ENCODE measurements at places on chromosomes 1 and 21.
A peak's percentile ranks its signal among the peaks of the same experiment; 100 is the strongest.

GRCh38 chr1:169460191-169460833, 25.4 kb downstream of the SLC19A2 start:
- DNase-seq: no peak

GRCh38 chr1:217273866-217274265, 357.0 kb downstream of the GPATCH2 start:
- no peak for DNase-seq

DNA sequence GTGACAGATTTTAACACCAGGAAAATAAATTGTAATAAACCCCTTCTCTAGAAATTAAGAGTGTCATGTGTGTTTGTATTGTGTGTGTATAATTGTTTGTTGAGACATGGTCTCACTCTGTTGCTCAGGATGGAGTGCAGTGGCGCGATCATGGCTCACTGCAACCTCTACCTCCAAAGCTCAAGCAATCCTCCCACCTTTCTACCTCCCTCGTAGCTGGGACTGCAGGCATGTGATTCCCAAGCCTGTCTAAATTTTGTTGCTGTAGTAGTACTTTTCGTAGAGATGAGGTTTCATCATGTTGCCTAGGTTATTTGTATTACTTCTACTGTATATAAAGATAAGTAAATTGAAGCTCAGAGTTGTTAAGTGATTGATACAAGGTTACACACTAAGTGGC, 68.5 kb upstream of the RAVER2 start:
- DNase-seq: no peak

GRCh38 chr1:93501399-93501798, 53.5 kb downstream of the FNBP1L start:
- no peak for DNase-seq

DNA sequence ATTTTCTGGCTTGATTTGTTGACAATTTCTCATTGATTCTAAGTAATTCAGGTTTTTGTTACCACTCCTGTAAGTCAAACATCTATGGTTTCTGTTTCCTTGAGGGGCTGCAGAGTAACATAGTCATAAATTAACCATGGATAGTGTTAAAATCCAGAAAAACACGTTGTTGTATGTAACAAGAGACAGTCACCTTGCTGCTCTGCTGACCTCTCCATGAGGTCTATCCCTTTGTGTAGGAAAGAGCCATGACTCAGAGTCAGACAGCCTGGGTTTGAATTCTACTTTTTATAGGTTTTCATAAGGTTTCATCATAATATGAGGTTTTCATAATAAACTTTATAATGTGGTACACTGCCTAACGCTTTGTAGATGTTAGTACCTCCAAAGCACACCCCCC, 27.6 kb upstream of the NBL1 start:
- no peak for DNase-seq

GRCh38 chr1:44717653-44718052, 13.3 kb downstream of the RNU5D-1 start:
- no peak for DNase-seq

DNA sequence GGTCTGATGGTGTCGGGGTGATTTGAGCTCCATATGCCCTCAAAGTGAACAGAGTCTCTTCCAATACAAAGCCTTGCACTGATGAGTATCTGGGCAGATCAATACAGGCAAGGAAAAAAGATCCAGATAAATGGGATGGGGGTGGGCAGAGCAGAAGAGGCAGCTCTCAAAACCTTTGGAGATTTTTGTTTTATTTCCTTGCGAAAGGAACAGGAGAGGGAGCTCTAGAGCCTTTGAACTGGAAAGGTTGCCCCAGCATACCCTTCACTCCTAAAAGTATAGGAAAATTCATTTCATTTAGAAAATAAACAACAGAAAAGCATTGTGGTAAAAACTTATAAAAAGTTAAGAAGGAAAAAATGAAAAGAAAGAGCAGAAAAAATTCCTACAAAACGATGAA, 31.4 kb upstream of the OLIG2 start:
- no peak for DNase-seq

GRCh38 chr1:176843352-176844297, 320.9 kb downstream of the ASTN1 start:
- DNase-seq: peak; percentile 0

GRCh38 chr1:64223329-64224151, 20.1 kb downstream of the UBE2U start:
- DNase-seq: peak; percentile 57

DNA sequence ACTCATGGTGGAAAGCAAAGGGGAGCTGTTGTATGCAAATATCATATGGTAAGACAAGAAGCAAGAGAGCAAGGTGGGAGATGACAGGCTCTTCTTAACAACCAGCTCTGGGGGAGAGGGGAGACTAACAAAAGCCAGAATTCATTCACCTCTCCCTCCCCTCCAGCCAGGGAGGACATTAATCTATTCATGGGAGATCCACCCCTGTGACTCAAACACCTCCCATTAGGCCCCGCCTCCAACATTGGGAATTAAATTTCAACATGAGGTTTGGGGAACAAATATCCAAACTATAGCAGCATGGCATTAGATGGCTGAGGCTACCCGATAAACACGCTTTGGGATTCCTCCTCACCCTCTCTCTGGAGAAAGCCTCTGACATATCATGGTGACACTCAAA, 210.6 kb downstream of the RHOU start:
- no peak for DNase-seq

- no peak for DNase-seq
Measured at GRCh38 chr1:2458687-2459086, 17.4 kb upstream of the PLCH2 start.

DNA sequence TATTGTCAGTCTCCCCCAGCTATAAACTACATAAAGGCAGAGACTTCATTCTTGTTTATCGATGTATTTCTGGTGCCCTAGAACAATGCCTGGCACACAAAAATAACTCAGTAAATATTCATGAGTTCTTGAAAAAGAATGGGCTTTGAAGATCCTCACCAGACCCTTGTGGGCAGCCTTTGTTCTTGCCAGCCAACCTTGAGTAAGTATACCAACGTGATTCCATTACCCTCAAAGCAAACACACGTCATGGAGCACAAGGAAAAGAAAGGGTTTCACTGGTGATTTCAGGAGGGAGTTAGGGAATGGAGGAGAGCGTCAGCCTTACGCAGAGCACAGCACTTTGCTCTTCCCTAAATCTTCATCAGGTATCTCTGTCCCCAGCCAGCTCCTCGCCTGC, 29.4 kb downstream of the NMNAT2 start:
- no peak for DNase-seq

- DNase-seq: no peak
Measured at GRCh38 chr1:52852854-52853253, 10.3 kb downstream of the ZYG11A start.

GRCh38 chr1:38344716-38345115, 298.1 kb upstream of the POU3F1 start:
- DNase-seq: no peak

GRCh38 chr1:105087506-105087905, 1337.8 kb downstream of the AMY1C start:
- no peak for DNase-seq

DNA sequence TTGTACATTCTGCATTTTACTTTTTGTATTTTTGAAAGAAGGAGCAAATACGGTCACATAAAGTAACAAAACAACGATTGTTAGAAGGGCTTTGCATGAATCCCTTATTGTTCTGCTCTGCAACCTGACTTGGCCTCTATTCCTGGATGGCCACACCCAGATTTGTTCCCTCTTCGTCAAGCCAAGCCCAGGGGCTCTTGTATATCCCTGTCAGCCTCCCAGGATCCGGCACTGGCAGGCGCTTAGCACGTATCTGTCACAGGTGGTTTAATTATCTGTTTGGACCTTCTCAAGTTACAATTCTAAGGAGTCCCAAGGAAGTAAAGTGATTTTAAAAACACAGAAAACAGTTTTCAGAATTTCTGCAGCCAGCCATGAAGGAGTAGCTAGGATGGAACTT, 28.0 kb downstream of the CRYAA start:
- no peak for DNase-seq

GRCh38 chr1:230072296-230072695, 5.3 kb downstream of the GALNT2 start:
- no peak for DNase-seq

DNA sequence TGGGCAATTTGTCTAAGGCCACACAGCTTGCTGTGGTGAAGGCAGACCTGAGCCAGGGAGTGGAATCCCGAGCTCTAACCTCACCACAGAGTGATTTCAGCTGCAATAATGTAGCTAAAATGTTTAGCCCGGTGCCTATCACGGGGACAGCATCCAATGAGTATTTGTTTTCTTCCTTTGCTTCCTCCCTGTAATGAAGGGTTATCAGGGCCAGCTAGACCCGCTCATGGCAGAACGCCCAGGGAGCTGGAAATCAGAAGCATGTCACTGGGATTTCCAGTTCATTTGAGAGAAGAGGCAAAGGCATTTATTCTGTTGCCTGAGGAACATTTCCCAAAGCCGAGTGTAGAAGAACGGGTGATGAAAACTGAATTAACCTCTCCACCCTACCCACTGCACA, 183.1 kb downstream of the ZSCAN20 start:
- no peak for DNase-seq

DNA sequence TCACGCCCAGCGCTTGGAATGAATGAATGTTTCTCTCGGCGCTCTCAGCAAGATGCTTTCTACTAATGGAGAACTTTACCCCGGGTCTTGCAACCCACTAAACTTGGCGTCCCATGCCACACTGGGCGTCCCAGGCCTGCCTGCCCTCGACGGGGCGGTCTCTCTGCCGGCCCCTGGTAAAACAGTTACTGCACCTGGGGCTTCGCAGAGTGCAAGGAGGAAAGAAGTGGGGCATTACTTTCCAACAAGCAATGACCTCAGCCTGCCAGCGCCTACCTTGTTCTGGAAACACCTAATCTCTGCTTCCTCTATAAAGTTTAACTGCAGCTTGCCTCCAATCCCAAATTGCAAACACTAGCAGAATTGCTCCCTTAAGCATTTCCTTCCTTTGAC, 27.8 kb upstream of the NFIA start:
- DNase-seq: no peak

- DNase-seq: no peak
Measured at GRCh38 chr1:234226819-234227165, 146.5 kb upstream of the COA6 start.

DNA sequence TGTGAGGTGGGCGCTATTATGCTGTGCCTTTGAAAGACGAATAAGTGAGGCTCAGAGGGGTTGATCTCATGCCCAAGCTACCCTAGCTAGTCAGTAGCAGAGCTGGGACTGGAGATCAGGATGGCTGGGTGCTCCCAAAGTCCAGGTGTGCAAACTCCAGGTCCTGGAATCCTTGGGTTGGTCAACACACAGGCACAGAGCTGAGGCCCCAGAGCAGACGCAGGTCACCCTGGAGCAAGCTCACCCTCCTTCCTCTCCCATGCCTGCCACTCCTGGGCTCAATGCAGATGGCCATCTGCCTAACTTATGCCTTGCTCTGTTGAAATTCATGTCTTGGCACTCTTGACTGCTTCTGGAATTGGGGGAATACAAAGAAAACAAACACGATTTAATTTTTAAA, 587.2 kb downstream of the PTPRU start:
- DNase-seq: no peak

DNA sequence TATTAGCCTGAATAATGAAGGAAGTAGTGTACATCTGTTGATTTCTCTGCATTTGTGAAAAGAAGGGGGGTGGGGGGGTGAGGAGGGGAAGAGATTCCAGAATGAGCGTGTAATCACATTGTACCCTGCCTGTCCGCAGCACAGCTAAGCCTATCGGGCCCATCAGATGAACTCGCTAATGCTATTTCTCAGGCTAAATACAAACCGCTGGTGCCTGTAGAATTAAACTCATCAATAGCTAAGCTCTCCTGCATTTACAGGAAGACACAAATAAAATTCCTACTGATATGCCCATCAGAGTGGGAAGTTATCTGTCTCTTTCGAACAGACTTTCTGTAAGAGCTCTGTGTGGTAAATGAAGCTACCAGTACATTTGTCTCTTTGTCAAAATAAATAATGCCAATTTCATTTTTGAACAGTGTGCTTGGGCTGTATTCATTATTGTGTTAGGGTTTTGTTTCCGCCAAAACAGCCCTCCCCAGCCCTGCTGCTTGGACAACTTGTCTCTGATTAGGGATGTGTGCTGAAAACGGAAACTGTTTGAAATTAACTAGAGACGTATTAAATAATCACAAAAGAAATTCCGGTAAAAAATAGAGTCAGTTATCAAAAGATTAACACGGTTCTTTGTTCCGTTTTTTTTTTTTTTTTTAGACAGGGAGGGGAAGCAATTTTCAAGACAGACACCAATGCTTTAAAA, 305.4 kb downstream of the TTLL7 start:
- no peak for DNase-seq

GRCh38 chr1:205243350-205244191, 15.8 kb downstream of the TMCC2 start:
- no peak for DNase-seq

GRCh38 chr1:23638188-23638619, 53.4 kb upstream of the RPL11 start:
- DNase-seq: no peak

DNA sequence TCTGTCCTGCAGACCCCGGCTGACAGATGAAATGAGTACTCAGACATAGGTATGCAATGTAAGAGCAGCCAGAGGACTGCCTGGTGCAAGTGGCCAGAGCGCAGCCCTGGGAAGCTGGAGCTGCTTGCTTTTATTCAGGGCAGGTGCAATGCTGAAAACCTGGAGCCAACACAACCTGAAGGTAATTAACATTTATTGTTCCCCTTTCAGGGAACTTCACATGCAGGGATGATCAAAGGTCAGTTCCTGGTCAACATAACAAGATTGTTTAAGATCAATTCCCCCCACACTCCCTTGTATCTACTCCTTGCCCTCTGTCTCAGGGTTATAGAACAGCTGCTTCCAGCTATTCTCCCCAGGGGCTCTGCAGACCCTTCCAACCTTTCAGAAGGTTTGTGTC, 48.7 kb upstream of the PRELP start:
- no peak for DNase-seq

GRCh38 chr1:204466416-204467405, 27.9 kb downstream of the PIK3C2B start:
- DNase-seq: no peak

- no peak for DNase-seq
Measured at GRCh38 chr1:153428791-153429190, 12.5 kb downstream of the S100A7A start.

- DNase-seq: peak; percentile 18
Measured at GRCh38 chr1:6329851-6330250, 63.7 kb downstream of the ACOT7 start.

Measured in AG04450 (cell line).